Cortex of kidney (tissue), 1 donor: ENCODE measurements at places on chromosomes 5 and 9.

DNA sequence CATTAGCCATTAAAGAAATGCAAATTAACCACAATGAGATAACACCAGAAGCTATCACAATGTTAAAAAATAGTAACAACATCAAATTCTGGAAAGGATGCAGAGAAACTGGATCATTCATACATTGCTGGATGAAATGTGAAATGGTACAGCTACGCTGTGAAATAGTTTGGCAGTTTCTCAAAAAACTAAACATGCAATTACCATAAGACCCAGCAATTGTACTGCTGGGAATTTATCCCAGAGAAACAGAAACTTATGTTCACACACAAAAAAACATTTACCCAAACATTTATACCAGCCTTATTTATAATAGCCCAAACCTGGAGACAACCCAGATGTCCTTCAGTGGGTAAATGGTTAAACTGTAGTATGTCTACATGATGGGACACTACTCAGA, 592.9 kb downstream of the ZNF608 start:
- DNase-seq: no peak

- DNase-seq: no peak
Measured at GRCh38 chr9:129703667-129704355, 38.4 kb downstream of the PRRX2 start.

DNA sequence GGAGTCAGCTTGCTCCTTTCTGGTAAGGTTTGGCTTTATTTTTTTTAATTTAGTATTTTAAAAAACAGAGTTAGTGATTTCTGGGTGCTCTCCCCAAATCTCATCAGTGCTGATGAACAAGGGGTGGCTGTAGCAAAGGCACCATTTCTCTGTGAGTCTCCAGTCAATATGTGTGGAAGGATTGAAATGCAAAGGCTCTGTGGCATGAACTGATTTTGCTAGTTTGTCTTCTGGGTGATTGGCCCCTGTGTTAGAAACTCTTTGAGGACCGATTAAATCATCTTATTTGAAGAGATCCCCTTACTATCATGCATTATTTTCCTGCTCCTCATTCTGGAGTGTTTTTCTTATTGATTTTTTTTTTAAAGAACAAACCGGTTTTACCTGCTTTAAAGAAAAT, 596 bp downstream of the TEK start:
- no peak for DNase-seq

- DNase-seq: no peak
Measured at GRCh38 chr5:135538261-135538660, 2.5 kb upstream of the NEUROG1 start.

GRCh38 chr5:125877248-125877647, 546.0 kb upstream of the GRAMD2B start:
- no peak for DNase-seq

- DNase-seq: no peak
Measured at GRCh38 chr9:125746774-125747052, 460 bp upstream of the PBX3 start.
